Fibroblast of mammary gland (primary cell): ENCODE measurements at places on chromosomes 5 and 9.

DNA sequence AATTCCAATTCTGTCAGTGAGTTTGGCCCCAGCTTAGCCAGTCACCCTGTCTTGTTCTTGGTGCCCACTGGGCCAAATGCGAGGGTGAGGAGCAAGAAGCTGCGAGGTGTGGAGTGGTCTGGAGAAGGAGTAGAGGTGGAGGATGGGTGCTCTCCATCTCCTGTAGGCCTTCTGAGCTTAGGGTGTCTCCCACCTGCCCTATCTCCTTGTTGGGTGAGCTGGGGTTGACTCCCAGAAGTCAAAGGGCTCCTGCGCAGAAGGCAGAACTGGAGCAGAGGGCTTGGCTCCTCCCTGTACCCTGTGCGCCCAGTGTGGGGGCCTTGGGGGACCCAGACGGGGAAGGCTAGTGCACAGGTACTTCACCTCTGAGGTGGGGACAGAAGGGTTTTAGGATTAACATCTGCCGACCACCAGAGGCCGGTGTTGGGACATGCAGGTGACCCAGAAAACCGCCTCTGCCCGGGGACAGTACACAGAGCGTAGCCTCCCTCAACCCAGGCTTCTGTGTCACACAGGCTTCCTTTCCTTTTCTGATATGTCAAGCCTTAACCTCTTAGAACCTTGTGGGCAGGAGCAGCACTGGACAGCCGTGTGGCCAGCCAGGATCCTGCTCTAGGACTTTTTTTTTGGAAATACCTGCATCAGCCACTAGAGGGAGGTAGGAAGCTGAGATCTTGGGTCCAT lies 16.9 kb downstream of the IL5 start:
- peak; percentile 45 for DNase-seq

DNA sequence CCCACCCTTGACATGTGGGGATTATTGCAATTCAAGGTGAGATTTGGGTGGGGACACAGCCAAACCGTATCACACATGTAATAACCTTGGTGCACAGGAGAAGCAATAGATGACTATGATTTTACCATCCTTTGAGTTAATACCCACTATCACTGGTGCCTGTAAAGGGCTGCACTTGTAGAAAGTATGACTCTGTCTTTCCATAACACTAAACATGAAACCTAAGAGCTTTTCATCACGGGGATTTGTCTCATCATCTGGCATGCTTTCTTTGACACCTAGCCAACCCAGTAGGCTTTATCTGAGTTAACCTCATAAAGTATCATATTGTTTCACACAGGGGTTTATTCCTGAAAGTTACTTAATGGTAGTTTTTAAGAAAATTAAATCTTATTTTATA lies 188.9 kb upstream of the TNC start:
- DNase-seq = peak; percentile 56

DNA sequence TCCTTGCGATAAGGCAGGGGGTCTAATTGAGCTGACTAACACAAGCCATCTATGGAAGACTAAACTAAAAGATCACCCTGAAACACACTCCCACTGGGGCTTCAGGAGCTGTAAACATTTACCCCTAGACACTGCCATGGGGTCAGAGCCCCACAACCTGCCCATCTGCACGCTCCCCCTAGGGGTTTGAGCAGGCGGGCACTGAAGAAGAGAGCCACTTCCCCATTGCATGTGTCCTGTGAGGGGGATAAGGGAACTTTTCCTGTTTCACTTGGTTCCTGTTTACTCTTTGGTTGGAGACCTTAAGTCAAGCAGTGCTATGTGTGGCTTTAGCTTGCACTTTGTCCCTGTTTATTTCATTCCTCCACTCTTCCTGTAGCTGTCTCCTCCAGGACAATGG lies 1929.5 kb upstream of the CDH9 start:
- DNase-seq = no peak

- DNase-seq = no peak
These were observed 2.2 kb downstream of the SARDH start for GRCh38 chr9:133735931-133736330.

- DNase-seq = no peak
These were observed at the start of gene FBP2 for GRCh38 chr9:94593459-94594345. FBP2 (minus strand) TSS chr9:94593824; CDS start chr9:94593726, 98 bp downstream.

- DNase-seq = no peak
These were observed 114.1 kb upstream of the MYO10 start for GRCh38 chr5:17050236-17050635.

GRCh38 chr9:133113949-133114885 lies 6.8 kb downstream of the RALGDS start:
- DNase-seq = no peak

GRCh38 chr5:123204251-123204650 lies 115.2 kb downstream of the PRDM6 start:
- DNase-seq = peak; percentile 45

DNA sequence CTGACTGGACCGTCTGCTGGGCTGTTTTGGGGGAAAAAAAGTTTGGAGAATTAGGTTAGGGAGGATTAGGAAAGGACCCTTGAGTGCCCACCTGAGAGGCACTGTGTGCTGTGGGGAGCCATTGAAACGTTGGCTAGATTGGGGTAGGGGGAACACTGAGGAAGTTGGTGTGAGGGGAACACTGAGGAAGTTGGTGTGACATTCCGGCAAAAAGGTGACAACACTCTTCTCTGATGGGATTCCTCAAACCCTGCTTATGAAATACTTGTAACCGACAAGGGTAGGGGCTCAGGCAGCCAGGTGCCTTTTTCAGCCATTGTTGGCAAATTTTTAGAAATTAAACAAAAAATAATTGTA lies 1.0 kb downstream of the CYSTM1 start:
- DNase-seq = no peak

DNA sequence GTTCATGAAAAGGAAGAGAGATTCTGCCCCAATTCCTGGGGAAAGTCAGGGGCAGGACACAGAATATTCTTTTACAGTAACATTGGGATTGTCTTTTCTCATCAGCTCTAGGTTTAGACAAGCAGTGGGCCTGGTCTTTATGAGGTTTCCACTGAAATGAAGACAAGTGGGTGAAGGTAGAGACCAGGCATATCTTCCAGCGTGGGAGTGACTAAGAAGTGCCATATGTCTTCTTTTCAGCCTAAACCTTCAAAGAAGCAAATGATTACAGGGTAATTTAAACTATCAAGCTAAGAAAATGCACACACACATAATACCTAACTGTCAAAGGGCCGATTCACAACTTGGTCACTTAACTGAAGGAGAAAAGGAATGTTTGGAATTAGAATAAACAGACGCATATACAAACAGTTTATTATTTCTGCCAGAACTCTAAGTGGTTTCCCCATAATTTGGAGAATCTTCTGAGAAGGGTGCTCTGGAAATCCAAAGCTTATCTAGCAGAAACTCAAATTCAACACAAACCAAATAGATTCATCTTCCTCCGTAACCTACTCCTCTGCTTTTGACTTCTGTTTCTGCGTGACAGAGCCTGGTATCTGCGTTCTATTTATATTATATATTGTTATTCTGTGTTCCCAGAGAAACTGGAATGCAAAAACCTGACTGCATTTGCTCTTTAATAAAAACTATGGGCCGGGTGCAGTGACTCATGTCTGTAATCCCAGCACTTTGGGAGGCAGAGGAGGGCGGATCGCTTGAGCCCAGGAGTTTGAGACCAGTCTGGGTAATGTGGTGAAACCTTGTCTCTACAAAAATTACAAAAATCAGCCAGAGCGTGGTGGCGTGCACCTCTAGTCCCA lies 22.0 kb upstream of the TEK start:
- DNase-seq = peak; percentile 35

- DNase-seq = no peak
These were observed 35.6 kb upstream of the NSMF start for GRCh38 chr9:137494550-137495351.

DNA sequence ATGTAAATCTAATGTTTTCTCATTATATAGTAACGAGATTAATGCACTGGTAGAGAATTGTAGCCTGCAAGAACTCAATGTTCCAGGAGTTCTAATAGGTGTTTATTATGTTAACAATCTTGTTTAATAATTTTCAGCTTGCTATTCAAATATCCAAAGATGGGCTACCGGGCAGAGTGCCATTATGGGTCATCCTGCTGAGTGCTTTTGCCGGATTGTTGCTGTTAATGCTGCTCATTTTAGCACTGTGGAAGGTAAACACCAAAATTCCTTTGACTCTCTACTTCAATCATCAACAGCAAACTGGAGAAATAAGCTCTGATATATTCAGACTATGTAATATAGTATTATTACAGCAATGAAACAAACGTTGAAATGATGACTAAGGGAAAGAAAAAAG lies 41.9 kb upstream of the ITGA2 start:
- no peak for DNase-seq

- DNase-seq = no peak
These were observed 113.8 kb downstream of the ALDH1A1 start for GRCh38 chr9:72839085-72839484.

DNA sequence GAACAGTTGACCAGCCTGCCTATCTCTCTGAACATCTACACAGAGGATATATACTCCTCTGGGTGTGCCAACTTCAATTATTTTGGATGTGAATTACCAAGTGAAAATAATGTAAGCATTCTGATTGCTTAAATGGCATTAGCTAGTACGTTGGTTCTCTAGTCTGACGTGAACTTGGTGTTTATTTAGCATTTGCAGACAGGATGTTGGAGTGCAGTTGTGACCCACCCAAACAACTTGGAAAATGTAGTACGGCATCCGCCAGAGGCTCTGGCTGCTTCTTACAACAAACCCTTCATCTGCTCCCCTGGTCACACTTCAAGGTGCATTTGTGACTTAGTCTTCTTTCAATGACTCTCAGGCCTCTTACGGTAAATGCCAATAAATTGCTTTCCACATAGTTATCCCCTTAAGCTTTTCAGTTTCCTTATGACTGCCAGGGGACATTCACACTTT lies 616.6 kb downstream of the PDE4D start:
- peak; percentile 11 for DNase-seq

DNA sequence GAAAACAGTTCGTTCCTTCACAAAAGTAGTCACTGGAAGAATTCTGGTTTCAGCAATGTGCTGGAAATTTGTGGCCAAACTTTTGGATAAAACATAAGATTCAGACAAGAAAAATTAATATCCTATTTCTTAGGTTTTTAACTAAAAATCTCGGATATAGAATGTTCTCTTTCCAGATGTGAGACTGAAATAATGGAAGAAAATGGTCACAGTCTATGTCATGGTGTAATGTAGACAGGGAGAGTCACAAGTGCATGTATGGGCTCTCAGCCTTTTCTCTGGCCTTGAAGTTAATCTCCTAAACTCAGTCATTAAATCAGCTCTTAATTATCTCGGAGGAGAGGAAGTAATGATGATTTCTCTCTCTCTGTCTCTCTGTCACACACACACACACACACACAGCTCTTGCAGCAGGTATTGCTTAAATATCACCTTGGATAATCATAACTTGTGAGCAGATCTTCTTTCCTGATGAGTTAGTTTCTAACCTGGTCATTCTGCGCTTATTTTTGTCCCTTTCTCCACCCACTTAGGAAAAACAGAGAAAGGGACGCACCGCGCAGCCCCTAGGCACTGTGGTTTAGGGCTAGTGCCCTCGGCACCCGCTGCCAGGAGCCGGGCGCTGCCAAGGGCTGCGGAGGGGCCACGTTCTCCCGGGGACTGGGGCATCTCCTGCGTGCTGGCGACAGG lies 672 bp upstream of the ITGA2 start:
- no peak for DNase-seq

DNA sequence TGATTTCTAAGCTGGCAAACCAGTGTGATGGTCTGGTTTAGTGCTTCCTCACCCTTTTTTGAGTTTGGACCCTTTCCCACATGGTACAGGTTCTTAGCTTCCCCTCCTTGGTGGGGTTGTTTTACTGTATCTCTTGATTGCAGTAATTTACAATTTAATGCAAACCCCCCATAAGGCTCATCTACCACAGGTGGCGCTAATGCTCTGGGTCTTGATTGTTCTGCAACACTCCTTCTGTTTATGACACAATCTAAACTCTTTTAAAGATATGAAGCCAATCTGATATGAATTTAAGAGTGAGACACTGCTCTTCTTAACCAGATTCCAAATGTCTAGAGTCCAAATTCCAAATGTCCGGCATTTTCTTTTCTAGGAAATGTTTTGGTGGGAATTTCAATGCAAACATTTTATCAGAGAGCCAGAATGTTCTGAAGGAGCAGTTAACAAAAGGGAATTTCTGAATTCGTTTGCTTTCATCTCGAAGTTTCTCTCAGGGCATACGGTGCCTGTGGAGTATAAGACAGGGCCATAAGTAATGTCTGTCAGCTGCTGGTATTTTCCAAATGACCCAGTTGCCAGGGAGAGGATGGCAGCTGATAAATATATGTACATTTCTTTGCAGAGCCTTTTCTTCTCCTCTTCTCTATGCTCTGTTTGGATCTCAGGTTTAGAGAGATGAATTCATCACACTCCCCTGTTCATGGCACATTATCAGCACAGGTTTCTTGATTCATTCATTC lies 246.8 kb downstream of the ARHGAP26 start:
- peak; percentile 74 for DNase-seq
